ENCODE measurements at places on chromosomes 11 and 22.

GRCh38 chr11:133339495-133340140 is 192.7 kb downstream of the OPCML start:
- DNase-seq: no peak

DNA sequence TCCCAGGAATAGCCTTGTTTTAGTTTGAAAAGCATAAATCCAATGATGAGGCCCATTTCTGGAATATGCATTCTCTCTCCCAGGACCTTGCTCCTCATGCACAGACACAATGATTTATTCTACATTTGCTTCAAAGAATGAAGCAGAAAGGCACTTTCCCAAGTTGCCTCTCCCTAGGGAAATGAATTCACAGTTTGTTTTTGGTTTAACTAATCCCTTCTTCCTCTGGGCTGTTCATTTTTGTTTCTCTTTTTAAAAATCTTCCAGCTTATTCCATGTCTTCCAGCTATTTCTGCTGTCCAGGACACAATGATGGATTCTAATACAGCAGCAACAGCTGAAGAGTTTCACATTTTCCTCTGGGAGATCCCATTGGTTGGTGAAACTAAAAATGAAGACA is 1529.2 kb upstream of the TENM4 start:
- no peak for DNase-seq

DNA sequence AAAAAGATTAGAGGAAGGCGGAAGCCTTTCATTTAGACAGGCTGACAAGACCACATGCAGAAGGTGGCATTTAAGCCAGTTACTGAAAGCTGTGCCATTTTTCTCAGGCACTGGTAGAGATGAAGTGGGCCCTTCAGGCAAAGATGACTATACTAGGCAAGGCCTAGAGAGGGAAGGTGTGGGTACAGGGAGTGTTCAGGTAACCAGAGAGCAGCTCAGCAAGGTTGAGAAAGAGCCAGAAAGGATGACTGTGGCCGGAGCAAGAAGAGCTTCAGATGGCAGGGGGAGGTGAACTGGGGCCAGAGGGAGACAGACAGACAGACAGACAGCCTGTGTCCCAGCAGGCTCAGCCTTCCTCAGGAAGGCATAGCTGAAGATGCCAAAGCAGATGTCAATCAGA is 88.1 kb upstream of the NARS2 start:
- DNase-seq: no peak

- no peak for DNase-seq
Measured at GRCh38 chr22:21921729-21922128, 30.9 kb downstream of the PPM1F start.

DNA sequence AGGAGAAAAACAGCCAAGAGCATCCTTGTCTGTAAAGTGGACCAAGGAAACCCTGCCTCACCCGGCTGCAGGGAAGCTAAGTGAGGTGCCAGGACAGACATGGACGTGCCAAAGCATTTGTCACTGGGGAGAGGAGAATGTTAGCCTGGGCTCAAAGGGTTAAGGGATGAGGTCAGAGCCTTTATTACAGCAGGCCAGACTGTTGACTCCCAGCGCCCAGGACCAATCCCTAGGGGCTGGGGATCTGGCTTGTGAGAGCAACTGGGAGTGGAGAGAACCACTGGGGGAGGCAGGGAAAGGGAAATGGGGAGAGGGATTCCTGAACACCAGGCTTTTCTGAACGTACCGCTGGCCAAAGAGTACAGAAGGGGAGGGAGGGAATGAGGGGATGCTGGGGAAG is 2.6 kb downstream of the CHRM1 start:
- DNase-seq: no peak

DNA sequence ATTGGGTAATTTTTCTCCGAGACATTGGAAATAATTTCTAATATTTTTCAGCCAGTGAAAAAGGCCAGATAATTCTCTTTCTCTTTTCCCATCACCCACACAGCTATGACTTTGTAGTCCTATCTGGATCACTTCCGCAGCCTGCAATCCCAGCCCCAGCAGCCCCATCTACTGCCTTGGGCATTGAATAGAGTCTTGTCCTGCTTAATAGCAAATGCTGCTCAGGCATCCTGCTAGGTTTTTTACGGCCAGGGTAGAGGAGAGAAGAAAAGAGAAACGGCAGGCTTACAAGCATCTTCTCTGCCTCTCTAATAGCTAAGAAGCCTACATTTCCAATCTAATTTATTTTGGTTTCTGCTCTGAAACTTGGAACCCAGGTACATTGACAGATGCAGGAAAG is 154.3 kb upstream of the B3GAT1 start:
- no peak for DNase-seq

GRCh38 chr11:116647305-116648080 is 125.3 kb downstream of the BUD13 start:
- no peak for DNase-seq

DNA sequence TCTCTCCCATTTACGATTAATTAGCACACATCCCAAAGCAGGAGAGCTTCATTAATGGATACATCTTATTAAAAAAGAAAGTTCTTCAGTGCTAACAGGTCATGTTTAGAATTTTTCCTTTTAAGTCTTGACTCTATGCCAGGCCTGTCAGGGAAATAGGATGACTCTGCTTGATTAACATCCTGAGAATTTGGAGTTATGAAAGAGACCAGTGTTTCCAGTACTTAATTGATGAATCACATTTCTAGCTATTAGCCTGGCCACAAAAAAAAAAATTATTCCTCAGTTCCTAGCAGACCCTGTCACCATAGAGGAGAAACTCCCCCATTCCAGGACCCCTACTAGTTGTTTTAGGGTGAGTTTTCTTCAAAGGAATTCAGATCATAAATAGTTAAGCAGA is 23.6 kb upstream of the ME3 start:
- DNase-seq: no peak

DNA sequence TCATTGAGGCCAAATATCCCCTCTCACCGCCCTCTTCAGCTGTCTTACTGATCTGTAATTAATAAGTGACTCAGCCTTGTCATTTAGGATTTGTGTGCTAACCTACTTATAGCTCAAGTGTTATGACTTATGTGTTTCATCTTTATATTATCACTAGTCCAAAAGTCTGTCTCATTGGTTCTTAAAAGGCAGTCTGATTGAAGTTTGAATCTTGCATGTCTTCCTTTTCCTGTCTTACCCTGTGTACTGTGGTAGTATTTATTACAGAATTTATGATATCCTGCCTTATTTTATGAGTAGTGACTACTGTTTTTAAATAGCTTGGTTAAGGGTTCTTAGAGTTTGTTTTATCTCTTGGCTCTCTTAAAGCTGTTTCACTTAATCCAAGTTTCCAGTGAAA is 6.3 kb downstream of the DEPDC7 start:
- DNase-seq: no peak

DNA sequence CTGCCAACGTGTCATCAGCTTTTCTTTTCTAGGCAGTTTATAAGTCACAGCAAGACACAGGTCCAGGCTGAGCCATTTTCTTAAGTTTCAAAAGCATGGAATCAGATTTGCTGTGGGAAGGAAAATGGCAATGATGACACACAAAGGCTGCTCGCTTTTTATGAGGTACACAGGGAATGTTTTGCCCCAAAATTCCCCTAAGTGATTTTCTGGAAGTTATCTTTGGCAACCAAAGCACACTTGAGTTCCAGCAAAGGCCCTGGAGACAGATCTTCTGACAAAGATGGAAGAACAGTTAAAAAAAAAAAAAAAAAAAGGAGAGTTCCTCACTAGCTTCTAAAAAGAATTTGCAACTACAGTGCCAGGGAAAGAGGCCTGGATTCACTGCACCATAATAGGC is 260.8 kb downstream of the LARGE1 start:
- no peak for DNase-seq

GRCh38 chr11:107683807-107684206 is 28.0 kb downstream of the SLN start:
- peak; percentile 20 for DNase-seq

GRCh38 chr11:118902336-118903203 is 18.9 kb downstream of the CXCR5 start:
- DNase-seq: no peak

- DNase-seq: no peak
Measured at GRCh38 chr11:73177380-73177777, 35.3 kb upstream of the FCHSD2 start.

GRCh38 chr11:36126678-36127077 is 162.5 kb downstream of the COMMD9 start:
- no peak for DNase-seq

DNA sequence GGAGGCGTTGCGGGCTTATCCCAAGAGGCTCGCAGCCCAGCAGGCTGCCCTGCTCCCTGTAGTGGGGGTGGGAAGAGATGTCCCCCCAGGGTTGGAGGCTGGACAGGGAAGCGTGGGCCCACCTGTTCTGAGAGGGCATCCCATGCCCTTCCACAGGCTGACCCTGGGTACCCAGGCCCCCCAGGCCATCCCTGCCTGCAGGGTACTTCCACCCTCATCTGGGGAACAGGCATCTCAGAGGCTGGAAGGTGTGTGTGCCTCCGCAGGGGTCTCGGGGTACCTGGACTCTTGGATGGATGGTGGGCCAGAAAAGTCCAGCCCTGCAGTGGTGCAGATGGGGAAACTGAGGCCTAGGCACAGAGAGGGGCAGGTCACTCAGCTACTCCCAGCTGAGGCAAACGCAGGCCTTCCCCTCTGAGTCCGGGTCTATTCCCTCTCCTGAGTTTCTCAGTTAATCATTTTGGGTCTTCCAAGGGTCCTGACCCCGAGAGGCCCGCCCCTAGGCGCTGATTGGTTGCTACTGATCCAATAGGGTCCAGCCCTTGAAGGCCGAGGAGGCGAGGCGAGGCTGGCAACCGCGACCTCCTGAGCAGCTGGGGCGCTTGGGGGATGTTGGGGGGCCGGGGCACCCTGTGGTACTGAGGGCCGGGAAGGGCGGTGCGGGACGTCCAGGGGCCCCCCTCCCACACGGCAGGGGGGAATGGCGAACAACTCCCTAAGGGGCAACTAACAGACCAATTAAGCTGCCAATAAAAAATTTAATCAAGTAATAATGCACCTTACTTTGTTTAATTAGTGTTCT is 23.8 kb downstream of the FLRT1 start:
- DNase-seq: no peak

GRCh38 chr11:47236482-47236881 is 12.1 kb downstream of the ACP2 start:
- DNase-seq: no peak

DNA sequence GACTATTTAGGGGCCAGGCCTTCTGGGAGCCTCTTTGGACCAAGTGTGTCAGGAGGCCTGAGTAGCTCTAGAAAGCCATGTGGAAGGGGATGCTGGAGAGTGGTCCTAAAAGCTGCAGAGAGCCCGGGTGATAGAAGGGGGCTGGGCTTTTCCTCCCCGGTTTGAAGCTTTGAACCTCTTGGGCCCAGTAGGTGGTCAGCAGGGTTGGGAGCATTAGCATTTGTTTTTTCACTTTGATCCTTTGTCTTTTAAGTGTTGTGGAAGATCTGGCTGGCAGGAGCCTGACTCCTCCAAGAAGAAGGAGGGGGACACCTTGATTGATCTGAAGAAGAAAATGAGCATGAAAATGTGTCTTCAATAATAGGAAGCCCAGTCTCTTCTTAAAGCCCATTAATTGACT is 596.6 kb downstream of the INSC start:
- DNase-seq: no peak

DNA sequence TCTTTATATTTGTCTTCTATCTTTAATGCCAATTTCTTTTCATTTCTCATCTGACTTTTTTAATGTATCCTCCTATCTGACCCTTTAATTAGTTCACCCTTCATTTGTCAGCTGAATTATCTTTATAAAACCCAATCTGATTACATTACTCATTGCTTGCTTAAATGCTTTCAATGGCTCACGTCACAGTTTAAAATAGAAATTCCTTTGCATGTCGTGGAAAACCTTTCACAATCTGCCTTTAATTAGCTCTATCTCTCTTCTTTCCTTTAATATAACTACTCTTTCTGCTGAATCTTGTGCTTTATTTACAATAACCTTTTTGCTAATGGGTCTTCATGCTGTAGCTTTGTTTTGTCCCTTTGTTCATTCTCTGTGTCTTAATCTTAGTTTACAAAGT is 125.7 kb downstream of the DYNC2H1 start:
- DNase-seq: no peak

DNA sequence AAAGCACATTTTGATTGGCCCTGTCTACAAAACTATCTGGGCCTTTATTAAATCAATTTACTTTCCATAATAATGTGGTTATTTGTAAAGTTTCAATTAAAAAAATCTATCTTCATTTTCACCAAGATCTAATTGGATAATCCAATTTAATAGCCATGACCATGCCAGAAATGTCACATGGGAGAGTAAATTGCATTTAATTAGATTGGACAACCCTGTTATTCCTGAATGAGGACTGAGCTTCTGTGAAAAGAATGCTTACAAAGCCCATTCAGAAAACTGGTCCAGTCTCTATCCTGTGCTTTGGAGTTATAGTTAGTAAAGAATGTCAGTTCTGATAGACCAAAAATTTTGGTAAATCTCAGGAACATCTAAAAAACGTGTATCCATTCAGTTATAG is 541.9 kb upstream of the ANO5 start:
- no peak for DNase-seq

GRCh38 chr22:42931421-42932196 is 74.5 kb upstream of the ARFGAP3 start:
- peak; percentile 90 for DNase-seq

- DNase-seq: no peak
Measured at GRCh38 chr11:23767576-23767975, 729.3 kb upstream of the LUZP2 start.

GRCh38 chr11:59394186-59394585 is 32.0 kb downstream of the OR5A2 start:
- DNase-seq: no peak

DNA sequence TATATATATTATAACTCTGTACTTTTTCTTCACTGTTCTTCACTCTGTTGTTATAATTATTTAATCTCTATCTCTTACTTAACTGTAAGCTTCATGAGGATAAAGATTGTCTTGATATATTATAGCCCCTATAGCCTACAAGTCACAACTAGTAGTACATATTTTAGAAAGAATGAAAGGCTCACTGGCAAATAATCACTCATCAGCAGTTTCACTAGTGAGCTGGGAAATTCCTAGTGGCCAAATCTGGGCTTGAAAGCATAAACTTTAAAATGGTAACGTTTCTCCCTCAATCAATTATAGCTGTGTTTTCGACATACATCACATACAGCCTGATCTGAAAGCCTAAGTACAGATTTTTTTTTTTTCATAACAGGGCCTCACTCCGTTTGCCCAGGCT is 42.5 kb downstream of the CTSC start:
- no peak for DNase-seq

DNA sequence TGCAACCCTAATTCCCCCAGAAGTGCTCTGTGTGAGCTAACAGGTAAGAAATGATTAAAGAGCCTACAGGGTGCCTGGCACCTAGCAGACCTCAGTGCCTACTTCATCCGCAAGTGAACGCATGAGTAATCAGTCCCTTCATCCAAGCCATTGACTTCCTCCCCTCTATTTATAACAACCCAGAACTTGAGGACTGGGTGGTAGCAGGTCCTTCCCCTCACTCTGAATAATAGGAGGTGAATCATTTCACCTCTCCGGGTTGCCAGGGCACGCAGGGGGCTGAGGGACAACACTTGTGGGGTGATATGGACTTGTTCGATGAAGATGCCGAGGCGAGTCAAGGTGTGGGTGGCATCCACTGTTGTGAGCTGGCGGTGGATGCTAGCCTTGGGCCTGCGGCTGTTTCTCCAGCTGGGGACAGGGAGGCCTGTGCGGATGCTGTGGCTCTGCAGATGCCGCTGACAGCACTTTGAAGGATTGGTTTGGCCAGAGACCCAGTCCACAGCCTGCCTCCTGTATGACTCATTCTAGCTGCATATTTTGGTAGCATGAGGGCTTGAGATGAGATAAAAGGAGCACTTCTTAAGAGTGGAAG is 11.7 kb upstream of the SORL1-AS1 start:
- no peak for DNase-seq
